ENCODE measurements at places on chromosomes 1 and 21. TPM values are rescaled to one million over a fixed set of nuclear protein-coding genes. Genes with fewer than 3 reads are reported as not detected.

CLCA4 gene
- total RNA-seq, result not detected

DNA sequence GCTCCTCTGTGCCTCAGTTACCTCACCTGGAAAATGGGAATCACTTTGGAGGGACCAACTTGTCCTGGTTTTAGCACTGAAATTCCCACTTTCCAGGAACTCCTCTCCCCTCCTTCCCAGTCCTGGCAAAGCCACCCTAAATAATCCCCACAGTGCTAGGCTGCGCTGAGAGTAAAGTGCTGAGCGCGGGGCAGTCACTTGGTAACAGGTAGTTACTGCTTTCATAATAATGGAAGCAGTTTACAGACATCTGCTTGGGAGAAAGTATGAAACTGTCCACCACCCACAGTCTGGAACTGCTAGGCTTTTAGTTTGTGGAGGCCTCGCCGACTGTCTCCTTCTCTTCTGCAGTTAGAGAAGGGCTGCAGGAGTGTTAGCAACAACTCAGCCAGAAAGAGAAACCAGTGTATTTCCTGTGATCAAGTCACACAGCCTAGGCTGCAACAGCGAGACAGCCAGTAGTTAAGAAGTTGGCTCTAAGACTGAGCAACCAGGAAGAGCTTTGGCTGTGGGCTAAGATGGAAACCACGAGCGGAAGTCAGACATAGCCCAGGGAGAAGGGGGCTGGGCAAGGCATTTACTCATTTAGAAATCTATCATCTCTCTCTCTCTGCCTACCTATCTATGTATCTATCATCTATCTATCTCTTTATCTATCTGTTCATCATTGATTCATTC lies 30.8 kb upstream of the ABCG1 start:
- DNase-seq, result peak; percentile 54

GRCh38 chr21:14773777-14774345 lies 227.7 kb upstream of the SAMSN1 start:
- DNase-seq, result no peak

DNA sequence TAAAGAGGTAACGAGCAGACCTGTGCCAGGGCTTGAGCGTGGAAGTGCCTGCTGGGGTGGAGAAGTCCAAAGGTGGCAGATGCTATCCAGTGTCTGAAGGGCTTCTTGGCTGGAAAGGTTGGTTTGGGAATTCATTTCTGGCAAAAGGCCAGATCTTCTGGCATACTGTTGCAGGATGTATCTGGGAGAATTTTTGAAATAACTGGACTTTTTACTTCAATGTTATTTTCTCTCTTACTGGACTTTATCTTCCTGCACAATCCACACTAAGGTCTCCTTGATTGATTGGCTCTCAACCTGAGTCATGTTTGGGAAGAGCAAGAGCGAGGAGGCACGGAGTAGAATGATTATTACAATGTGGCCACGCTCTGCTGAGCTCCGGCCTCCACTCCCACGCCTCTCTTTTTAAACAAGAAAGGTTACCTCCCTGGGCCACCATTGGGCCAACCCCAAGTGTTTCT lies 278.4 kb downstream of the TM2D1 start:
- no peak for DNase-seq

ANGPTL3 gene
- not detected for total RNA-seq

IL10 gene
- total RNA-seq, result not detected

PSMA5 gene
- 154 TPM for total RNA-seq

GRCh38 chr1:154270833-154271232 lies 1.6 kb upstream of the HAX1 start:
- DNase-seq, result no peak

- no peak for DNase-seq
Measured at GRCh38 chr1:187853505-187853904, 1024.8 kb downstream of the PLA2G4A start.
